ENCODE measurements at places on chromosomes 1 and 21. TPM values are rescaled to one million over a fixed set of nuclear protein-coding genes. Genes with fewer than 3 reads are reported as not detected.
A peak's percentile ranks its signal among the peaks of the same experiment; 100 is the strongest.

SH2D1B gene
- 0.24 TPM for polyA plus RNA-seq

LDLRAD1 gene
- not detected for polyA plus RNA-seq

PRRX1 gene
- polyA plus RNA-seq: 174 TPM

SH3D21 gene
- 3.4 TPM for polyA plus RNA-seq

PLEKHA6 gene
- 2.7 TPM for polyA plus RNA-seq

AADACL4 gene
- not detected for polyA plus RNA-seq

GPR37L1 gene
- polyA plus RNA-seq: 0.04 TPM

AQP10 gene
- polyA plus RNA-seq: 0.16 TPM

GRCh38 chr1:176670853-176671252 is 207.9 kb downstream of the PAPPA2 start:
- no peak for DNase-seq

DNA sequence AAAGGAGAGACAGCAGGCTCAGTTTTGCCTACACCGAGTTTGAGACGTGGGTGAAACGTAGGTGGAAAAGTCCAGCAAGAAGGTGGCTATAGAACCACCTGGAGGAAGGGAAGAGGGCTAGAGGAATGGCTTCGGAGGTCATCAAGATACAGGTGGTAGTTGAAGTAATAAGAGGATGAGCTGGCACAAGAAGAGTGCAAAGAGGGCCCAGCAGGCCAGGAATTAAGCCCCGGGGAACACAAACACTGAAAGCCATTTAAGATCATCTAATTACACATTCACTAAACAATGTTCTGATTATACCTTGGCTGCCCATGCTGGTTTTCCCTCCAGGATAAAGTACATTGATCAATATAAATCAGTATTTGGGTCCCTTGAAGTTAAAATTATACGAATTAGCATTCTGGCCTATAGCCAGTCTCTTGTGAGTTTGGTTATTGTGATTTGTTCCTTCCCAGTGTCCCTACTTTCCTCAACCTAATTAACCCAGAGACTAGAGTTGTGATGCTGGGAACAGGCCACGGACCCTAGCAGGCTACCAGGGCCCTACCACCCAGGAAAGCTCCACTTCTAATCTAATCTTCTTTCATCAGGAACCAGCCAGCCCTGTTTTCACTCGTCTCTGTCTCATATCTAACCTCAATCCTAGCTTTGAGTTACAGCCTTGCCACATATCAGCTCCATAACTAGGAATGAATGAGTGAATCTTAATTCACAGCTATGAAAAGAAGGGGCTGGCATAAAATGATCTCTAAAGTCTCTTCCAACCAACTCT is 26.4 kb upstream of the PPP1R15B start:
- DNase-seq: no peak

- no peak for DNase-seq
These were observed 222.6 kb downstream of the PRDM2 start for GRCh38 chr1:13922466-13923110.

DNA sequence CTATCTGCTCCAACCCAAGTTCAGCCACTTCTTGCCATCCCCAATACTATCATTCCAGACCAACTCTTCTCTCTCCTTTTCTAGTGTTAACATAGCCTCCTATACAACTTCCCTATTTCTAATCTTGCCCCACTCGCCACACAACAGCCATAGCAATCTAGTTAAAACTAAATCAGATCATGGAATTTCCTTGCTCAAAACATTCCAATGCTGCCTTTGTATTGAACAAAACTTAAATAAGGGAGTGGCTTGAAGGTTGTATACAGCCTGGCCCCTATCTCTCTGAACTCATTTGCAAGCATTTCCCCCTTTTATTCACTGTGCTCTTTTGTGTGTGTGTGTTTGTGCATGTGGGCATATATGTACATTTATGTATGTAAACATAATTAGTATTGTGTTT is 118.1 kb upstream of the SGIP1 start:
- no peak for DNase-seq

DNA sequence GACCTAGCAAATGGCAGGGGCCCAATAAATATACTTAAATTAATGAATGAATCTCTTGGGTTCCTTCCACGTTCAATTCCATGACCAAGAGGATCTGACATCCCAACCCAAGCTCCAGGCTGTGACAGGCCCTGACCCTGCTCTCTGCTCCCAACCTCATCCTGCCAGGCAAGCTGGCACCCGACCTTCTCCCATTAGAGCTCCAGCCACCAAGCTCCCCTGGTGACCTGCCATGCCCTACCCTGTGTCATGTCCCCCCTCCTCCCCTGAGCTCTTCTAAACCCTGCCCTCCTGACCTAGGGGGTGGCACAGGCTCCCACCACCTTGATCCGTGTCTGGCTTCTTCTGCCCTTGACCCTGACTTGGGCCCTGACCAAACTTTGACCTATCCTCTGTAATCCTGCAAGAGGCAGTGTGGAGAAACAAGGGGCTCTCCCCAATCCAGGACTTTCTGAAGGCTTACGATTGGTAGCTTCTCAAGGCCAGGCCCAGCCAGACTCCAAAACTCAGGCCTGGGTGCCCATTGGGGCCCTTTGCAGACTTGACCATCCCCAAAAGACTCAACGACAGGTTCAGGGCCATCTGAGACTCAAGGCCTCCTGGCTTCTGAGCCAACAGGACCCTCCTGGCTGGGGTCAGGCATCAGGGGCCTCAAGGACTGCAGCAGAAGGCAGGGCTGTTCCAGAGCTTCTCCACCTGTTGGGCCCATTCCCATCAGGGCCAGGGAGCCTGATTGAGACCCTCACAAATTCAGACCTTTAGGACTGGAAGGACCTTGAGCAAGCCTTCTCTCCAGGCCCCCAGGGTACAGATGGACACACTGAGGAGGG is 249.0 kb downstream of the PTPRU start:
- no peak for DNase-seq

GRCh38 chr1:183956559-183957188 is 80.9 kb downstream of the COLGALT2 start:
- no peak for DNase-seq

DNA sequence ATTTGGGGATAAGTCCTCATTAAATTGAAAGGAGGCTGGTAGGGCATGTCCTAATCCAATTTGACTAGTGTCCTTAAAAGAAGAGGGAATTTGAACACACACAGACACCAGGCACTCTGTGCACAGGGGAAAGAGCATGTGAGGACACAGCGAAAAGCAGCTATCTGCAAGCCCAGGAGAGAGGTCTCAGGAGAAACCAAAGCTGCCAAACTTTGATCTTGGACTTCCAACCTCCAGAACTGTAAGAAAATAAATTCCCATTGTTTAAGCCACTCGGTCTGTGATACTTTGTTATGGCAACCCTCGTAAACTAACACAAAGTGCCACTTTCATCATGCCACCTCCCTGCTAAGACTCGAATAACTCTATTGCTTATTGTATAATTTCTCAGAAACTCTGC is 13.8 kb downstream of the PLA2G4A start:
- no peak for DNase-seq

- peak; percentile 84 for DNase-seq
These were observed 89.1 kb upstream of the KCNK2 start for GRCh38 chr1:214993419-214993818.

DNA sequence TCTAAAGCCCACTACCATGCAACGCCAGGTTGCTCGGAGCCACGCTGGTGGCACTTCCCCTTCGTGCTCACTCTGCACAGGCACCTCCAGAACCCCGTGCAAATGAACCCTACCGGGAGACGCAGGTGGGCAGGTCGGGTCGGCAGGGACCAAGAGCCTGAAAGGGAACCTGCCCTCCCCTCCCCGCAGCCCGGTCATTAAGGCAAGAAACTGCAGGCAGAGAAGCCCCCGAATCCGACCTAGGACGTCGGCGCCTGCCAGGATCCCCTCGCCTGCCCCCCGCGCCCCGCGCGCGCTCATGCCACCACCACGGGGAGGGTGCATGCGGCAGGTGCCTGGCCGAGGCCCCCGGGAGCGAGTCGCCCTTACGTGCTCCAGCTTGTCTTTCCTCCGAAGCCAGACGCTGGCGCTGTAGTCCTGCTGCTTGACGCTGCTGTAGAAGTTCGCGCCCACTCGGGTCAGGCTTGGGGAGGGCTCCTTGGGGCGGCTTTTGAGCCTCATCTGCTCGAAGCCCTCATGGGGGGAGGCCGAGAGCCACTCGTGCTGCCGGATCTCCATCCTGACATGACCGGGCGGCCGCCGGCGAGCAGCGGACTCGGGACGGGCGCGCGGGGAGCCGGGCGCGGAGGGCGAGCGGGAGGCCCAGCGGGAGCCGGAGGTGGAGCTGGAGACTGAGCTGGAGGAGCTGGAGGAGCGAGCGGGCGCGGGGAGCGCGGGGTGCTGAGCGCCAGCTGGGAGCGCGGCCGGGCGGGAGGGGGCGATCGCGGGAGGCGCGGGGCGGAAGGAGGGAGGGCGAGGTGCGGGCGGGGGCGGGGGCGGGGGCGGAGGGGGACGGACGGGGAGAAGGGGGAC is 552 bp downstream of the PLD5 start:
- DNase-seq: no peak

DNA sequence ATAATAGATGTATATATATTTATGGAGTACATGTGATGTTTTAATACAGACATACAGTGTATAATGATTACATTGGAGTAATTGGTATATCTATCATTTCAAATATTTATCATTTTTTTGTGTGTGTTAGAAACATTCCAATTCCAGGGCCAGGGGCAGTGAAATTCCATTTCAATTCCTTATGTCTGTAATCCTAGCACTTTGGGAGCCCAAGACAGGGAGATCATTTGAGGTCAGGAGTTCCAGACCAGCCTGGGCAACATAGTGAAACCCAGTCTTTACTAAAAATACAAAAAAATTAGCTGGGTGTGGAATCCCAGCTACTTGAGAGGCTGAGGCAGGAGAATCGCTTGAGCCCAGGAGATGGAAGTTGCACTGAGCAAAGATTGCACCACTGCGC is 30.4 kb upstream of the PDC start:
- DNase-seq: no peak

- no peak for DNase-seq
These were observed 9.9 kb upstream of the C1orf141 start for GRCh38 chr1:67144696-67145095.

Data from muscle of back (tissue), 13 donors.